Suppressor macrophage treated with lipopolysaccharide for 4 hours (primary cell): ENCODE measurements at places on chromosomes 2 and 18.

GRCh38 chr2:115634578-115634977, 1192.1 kb downstream of the DPP10 start:
- DNase-seq = no peak

DNA sequence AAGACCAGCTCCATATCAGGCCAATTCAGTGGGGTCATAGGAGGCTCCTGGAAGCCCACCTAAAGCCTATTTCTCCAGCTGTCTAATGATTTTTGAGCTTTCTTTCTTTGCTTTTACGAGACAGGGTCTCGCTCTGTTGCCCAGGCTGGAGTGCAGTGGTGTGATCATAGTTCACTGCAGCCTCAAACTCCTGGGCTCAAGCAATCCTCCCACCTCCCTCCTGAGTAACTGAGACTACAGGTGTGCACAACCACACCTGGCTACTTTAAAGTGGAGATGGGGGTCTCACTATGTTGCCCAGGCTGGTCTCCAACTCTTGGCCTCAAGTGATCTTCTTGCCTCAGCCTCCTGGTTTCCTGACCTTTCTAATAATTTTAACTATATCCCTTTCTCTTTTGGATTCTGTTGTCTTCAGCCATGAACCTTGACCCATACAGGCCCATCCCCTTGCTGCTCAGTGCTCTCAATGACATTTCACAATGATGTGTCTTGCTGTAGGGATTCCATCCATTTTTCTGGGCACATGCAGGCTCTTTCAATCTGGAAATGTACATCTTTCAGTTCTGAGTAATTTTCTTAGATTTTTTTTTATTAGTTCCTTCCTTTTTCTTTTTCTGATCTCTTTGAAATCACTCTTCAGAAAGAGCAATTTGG, 29.7 kb downstream of the GNLY start:
- DNase-seq = peak; percentile 65

GRCh38 chr2:215594766-215595165, 158.9 kb upstream of the FN1 start:
- peak; percentile 57 for DNase-seq

GRCh38 chr2:15768142-15768541, 172.2 kb upstream of the MYCN start:
- DNase-seq = no peak

GRCh38 chr2:12970861-12971260, 254.1 kb downstream of the TRIB2 start:
- DNase-seq = no peak

- DNase-seq = no peak
These were observed 62.2 kb upstream of the L3MBTL4 start for GRCh38 chr18:6476880-6477279.

DNA sequence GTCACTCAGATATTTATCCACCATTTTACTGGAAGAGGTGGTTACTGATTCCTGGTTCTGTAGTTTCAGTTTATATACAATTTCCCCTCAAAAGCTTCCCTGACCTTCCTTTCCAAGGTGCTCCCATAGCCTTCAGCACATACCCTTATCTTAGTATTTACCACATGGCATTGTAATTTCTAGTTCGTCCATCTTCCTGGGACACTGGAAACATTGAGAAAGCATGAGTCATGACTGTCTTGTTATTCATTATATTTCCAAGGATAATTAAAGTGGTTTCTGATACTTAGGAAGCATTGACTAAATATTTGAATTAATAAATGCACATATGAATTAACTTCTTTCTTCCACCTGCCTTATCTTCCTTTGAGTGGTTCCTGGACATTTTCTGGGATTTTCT, 203.8 kb downstream of the ETAA1 start:
- DNase-seq = no peak

DNA sequence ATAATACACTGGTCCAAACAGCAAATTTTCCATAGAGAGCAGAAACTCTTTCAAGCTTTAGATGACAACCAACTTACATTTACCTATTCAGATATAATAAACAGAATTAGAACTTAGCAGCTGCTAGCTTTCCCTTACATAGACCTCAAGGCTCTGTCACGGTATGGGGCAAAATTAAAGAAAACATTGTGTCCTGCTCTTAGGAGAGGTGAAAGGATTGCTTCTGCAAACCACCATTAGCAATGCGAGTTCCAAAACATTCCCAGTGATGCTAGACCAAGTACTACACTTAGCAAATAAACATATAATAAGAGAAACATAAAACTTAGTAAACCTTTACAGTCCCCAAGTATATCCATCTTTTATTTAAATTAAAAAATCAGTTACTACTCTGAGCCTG, 183.3 kb downstream of the CAMKMT start:
- DNase-seq = no peak

DNA sequence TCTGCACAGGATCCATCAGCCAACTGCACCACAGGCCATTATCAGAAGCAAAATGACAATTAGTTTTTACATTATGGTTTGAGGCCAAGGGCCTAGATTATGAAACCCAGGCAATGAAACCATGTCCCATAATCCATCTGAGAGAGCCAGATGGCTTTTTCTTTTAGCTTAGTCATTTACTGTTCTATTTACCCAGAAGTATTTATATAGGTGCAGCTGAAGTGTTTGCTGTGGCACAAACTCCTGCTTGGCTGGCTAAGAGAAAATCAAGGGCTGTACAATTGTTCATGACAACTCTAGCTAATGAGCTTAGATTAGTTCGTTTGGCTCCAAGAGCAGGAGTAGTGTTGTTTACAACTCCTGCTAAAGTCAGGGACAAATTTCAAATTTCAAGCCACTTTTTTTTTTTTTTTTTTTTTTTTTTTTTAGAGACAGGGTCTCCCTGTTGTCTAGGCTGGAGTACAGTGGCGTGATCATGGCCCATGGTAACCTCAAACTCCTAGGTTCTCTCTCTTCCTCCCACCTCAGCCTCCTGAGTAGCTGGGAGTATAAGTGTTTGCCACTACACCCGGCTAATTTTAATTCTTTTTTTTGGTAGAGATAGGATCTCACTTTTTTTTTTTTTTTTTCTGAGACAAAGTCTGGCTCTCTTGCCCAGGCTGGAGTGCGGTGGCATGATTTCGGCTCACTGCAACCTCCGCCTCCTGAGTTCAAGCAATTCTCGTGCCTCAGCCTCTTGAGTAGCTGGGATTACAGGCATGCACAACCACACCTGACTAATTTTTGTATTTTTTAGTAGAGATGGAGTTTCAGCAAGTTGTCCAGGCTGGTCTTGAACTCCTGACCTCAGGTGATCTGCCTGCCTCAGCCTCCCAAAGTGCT, 18.4 kb upstream of the REV1 start:
- no peak for DNase-seq

DNA sequence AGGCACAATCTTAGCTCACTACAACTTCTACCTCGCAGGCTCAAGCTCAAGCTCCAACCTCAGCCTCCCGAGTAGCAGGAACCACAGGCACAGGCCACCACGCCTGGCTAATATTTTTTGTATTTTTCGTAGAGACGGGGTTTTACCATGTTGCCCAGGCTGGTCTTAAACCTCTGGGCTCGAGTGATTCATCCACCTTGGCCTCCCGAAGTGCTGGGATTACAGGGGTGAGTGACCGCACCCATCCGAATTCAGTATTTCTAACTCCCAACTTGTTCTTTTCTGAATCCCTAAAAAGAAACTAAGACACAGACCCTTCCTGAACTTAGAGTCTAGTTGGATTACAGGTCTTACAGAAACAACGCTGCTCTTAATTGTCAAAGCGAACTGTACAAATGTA, 32.3 kb upstream of the ACSL3 start:
- DNase-seq = no peak

DNA sequence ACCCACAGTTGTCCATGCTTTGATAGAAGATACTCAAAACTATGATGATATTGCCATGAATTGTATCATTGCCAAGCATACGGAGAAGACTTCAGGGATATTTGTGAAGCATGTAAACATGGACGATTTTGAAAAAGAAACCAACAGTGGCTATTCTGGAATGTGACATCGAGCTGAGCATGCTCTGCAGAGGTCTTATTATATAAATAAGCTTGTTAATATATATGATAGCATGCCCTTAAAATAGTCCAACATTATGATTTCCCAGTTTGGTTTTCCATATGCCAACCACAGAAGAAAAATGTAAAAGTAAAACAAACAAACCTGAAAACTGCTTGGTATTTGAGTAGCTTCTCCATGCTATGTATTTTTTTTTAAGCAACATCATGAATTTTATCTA, 159.1 kb downstream of the LNPK start:
- DNase-seq = no peak

DNA sequence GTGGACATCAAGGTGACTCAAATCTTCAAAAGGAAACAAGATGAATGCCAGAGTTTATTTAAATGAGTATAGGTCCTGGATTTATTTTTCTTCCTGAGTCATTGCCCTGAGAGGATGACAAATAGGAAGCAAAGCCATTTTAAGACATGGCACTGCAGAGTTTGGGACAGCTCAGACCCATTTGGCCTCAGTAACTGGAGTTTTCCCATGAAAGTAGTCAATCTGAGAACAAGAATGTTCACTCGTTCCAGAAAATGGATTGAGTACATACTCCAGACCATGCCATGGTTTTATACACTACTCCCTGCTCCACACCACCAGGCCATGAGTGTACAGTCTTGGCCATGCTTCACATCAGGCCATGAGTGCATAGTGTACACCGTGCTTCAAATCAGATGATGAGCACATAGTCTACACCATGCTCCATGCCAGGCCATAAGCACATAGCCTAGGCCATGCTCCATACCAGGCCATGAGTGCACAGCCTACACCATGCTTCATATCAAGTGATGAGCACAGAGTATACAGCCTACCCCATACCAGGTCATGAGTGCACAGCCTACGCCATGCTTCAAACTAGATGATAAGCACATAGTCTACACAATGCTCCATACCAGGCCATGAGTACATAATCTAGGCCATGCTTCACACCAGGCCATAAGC, 202.4 kb downstream of the FBXO15 start:
- no peak for DNase-seq

- DNase-seq = no peak
These were observed 32.2 kb upstream of the GLI2 start for GRCh38 chr2:120703330-120703994.

GRCh38 chr2:37916512-37917082, 8.5 kb upstream of the RMDN2 start:
- no peak for DNase-seq

- no peak for DNase-seq
These were observed 14.9 kb upstream of the IL1RL1 start for GRCh38 chr2:102296449-102296848.

DNA sequence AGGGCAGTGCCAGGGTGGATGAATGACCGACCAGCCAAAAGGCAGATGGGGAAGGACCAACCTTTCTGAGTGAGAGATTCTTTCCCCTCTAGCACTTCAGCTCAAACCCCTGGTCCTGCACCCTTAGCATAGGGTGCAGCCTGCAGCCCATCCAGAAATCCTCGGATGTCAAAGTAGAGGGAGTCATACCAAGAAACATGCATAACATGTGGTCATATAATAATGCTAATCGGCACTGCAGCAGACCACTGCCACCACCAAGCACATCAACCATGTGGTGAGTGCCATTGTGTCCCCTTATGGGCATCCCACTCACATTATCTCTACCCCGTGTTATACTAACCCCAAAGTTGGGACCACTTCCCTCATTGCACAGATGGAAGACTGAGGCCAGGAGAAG, 17.7 kb downstream of the ATOH8 start:
- DNase-seq = no peak

- no peak for DNase-seq
These were observed 8.9 kb upstream of the THUMPD2 start for GRCh38 chr2:39787950-39788349.

- no peak for DNase-seq
These were observed 9.3 kb upstream of the TBC1D8 start for GRCh38 chr2:101160454-101160853.

DNA sequence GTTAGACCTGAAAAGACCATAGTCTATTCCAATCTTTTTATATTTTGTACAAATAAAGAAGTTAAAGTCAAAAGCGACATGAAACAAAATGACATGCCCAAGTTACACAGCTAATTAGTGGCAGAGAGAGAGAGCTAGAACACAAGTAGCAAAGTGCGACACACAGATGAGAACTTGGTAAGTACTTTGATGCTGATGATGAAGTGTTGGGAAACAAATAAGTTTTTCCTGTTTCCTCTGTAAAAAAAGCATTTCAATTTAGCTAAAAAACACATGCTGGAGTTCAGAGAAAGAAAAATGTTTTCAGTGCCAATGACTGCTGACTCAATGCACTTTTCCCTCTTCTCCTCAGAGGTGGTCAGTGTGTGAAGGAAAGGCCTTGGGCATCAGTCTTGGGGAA, 226.9 kb downstream of the PAX3 start:
- DNase-seq = no peak

- DNase-seq = no peak
These were observed 56.3 kb upstream of the MAPRE3 start for GRCh38 chr2:26913999-26914658.

DNA sequence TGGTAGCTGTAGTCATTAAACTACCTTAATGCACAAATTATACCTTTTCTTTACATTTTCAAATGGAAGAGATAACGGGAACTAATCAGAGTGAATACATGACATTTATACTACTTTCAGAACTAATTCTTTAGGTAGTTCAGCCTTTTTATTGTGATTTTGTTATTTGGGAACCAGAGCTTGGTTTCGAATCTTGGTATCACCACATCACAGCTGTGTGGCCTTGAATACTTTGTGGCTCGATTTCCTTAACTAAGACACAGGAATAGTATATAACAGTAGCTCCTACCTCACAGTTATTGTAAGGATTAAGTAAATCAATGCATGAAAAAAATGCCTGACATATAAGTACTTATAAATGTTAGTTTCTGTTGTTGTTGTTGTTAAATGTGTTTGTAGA, 240.0 kb downstream of the WDR7 start:
- no peak for DNase-seq

GRCh38 chr18:11046140-11046539, 103.2 kb downstream of the PIEZO2 start:
- DNase-seq = no peak

GRCh38 chr2:175030380-175031271, 25.4 kb upstream of the CHN1 start:
- DNase-seq = peak; percentile 27

DNA sequence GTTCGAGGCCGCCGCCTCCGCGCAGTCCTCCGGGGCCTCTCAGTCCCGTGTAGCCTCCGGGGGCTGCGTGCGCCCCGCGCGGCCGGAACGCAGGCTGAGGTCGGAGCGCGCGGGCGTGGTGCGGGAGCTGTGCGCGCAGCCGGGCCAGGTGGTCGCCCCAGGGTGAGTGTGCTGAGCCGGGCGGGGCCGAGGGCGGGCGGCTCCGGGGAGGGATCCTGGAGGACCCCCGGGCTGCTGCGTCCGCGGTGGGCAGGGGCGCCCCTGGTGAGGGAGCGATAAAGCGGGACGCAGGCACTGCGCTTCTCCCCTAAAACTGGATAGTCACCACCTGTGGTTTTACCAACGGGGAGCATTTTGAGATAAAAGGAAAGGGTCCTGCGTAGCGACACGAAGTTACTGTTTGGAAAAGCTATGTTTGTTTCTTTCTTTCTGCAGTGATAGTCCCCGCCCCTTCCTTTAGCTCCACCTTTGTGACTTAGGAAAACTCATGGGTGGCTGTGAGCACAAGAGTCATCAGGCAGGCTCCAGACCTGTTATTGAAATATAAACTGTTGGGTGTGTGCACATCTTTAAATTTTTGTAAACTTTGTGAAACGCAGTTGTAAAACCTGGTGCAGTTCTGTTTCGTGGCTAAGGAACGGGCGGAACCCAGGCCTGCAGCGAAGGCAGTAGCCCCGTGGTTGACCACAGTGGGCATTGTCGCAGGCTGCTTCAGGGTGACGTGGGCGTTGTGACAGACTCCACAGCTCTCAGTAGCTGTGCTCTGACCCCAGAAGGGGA, 687 bp downstream of the CTDP1 start:
- DNase-seq = peak; percentile 70

- peak; percentile 17 for DNase-seq
These were observed 243.0 kb downstream of the ZNF407 start for GRCh38 chr18:74840492-74841167.
